Right atrium auricular region (tissue), 2 donors: ENCODE measurements at places on chromosomes 2 and 18. TPM values are rescaled to one million over a fixed set of nuclear protein-coding genes. Genes with fewer than 3 reads are reported as not detected.

Gene HOXD12
- not detected for total RNA-seq

Gene LAMA1
- 1.1 TPM for total RNA-seq

Gene ITPRIPL1
- 0.44 TPM for total RNA-seq

Gene MAB21L4
- not detected for total RNA-seq

Gene LIMS4
- total RNA-seq = 5.2 TPM

Gene MDH1B
- 1.1 TPM for total RNA-seq

Gene NBAS
- 39.1 TPM for total RNA-seq

Gene TMEM169
- 0.94 TPM for total RNA-seq

Gene KLHL41
- 44.0 TPM for total RNA-seq

Gene CAPN13
- total RNA-seq = not detected

Gene CAVIN2
- 263 TPM for total RNA-seq

Gene RDH14
- total RNA-seq = 67.5 TPM

Gene INPP5D
- total RNA-seq = 7.0 TPM

Gene ALLC
- total RNA-seq = not detected

Gene AGAP1
- 17.2 TPM for total RNA-seq
